ENCODE measurements at places on chromosomes 7 and 10. TPM values are rescaled to one million over a fixed set of nuclear protein-coding genes. Genes with fewer than 3 reads are reported as not detected.

Gene ACTL6B
- total RNA-seq, result 2.4 TPM

- peaks cover 14% of the 10 kb centered on the region for H3K27me3 ChIP-seq
- H3K36me3 ChIP-seq, result no peaks in the 10 kb centered on the region
- H3K4me3 ChIP-seq, result no peak overlapping the region
- H3K27ac ChIP-seq, result no peak overlapping the region
- H3K4me1 ChIP-seq, result peaks cover 5% of the 10 kb centered on the region
Measured at GRCh38 chr7:157721468-157722136, 384.8 kb downstream of the DNAJB6 start.

DNA sequence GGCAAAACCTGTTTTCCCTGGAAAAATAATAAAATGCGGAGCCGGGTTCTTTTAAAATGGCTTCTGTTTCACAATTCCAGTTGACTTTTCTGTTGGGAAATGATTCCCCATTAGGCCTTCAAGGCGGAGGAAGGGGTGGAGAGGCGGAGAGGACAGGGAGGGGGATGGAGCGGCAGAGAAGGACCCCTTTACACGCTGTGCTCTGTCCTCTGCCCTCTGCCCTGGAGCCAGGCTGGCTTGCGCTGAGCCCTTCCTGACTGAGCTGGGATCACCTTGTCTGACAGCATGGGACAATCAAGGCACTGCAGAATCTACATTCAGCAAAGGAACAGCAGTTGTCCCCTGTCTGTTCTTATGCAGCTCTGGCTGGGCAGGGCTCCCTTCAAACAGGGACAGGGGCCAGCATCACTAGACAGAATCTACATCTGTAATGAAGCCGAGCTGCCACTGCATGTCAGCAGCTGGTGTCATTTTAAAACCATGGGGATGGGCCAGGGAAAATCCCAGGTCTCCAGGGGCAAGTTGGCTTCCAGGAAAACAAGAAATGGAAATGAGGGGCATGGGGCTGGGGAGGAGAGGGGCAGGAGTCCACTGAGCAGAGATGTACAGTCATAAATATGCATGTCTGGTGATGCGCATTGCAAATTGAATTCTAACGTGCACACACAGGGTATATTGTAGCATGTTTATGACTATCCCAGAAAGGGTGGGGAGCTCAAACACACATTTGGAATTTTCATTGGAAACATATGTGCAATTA is 120.0 kb downstream of the MKX start:
- H3K4me1 ChIP-seq, result peaks cover 30% of the 10 kb centered on the region
- H3K27ac ChIP-seq, result no peak overlapping the region
- DNase-seq, result no peak
- H3K36me3 ChIP-seq, result no peaks in the 10 kb centered on the region
- H3K4me3 ChIP-seq, result no peak overlapping the region

Gene CDC14C
- total RNA-seq, result not detected

GRCh38 chr10:114195079-114195478 is 15.9 kb downstream of the TDRD1 start:
- DNase-seq, result no peak
- H3K27ac ChIP-seq, result no peak overlapping the region
- H3K4me1 ChIP-seq, result no peaks in the 10 kb centered on the region
- peaks cover 3% of the 10 kb centered on the region for H3K27me3 ChIP-seq
- no peaks in the 10 kb centered on the region for H3K36me3 ChIP-seq

GRCh38 chr7:110633313-110633712 is 457.6 kb upstream of the LRRN3 start:
- no peak overlapping the region for H3K4me3 ChIP-seq
- H3K27ac ChIP-seq, result no peak overlapping the region
- no peak for DNase-seq
- no peaks in the 10 kb centered on the region for H3K36me3 ChIP-seq

Gene MLXIPL
- 27.8 TPM for total RNA-seq

DNA sequence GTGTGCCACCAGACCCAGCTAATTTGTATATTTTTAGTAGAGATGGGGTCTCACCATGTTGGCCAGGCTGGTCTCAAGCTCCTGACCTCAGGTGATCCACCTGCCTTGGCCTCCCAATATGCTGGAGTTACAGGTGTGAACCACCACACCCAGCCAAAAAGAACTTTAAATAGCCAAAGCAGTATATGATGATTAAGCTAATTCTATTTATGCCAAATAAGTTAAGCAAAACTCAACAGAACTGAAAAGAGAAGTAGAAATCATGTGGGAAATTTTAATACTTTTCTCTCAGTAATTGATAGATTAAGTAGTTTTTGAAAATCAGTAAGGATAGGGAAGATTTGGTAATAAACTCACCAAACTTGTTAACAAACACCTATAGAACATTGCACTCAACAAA is 24.5 kb upstream of the RHEB start:
- H3K4me3 ChIP-seq, result no peak overlapping the region
- H3K27me3 ChIP-seq, result peaks cover 11% of the 10 kb centered on the region
- H3K27ac ChIP-seq, result no peak overlapping the region
- no peak for DNase-seq
- no peaks in the 10 kb centered on the region for H3K36me3 ChIP-seq

Gene TCERG1L
- total RNA-seq, result 4.2 TPM

DNA sequence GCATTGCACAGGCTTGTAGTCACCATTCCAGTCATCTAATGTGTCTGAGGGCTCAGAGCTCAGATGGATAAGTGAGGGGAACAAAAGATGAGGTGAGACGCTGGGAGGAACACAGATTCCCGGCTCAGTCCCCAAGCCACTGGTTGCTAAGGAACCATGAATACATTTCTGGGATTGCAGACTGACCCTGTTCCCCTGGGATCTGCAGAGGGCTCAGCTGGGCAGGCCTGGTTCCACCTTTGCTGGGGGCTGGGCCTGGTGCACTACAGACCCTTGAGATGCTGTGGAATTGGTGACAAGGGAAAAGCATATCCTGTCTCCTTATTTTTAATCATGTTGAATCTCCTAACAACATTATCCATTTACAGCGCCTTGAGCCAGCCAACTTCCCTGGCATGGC is 19.2 kb downstream of the ELFN1 start:
- H3K4me3 ChIP-seq, result no peak overlapping the region
- peaks cover 7% of the 10 kb centered on the region for H3K36me3 ChIP-seq
- no peak overlapping the region for H3K27ac ChIP-seq
- peak; percentile 52 for DNase-seq
- H3K27me3 ChIP-seq, result peaks cover 7% of the 10 kb centered on the region

Gene TRIM73
- 4.2 TPM for total RNA-seq

- no peak overlapping the region for H3K4me3 ChIP-seq
- no peaks in the 10 kb centered on the region for H3K36me3 ChIP-seq
- H3K4me1 ChIP-seq, result peaks cover 4% of the 10 kb centered on the region
- DNase-seq, result no peak
- H3K27me3 ChIP-seq, result peaks cover 41% of the 10 kb centered on the region
Measured at GRCh38 chr7:104814126-104814525, 199.9 kb upstream of the KMT2E start.

Gene PRF1
- not detected for total RNA-seq

GRCh38 chr10:25018703-25019102 is 2.3 kb downstream of the THNSL1 start:
- peaks cover 4% of the 10 kb centered on the region for H3K4me1 ChIP-seq
- no peak overlapping the region for H3K27ac ChIP-seq
- peaks cover 9% of the 10 kb centered on the region for H3K36me3 ChIP-seq
- no peak overlapping the region for H3K4me3 ChIP-seq
- DNase-seq, result no peak
- no peaks in the 10 kb centered on the region for H3K27me3 ChIP-seq

Gene ADAM12
- 5.2 TPM for total RNA-seq

GRCh38 chr7:30905078-30906012 is 6.3 kb upstream of the AQP1 start:
- no peaks in the 10 kb centered on the region for H3K27me3 ChIP-seq
- no peak overlapping the region for H3K4me3 ChIP-seq
- no peak overlapping the region for H3K27ac ChIP-seq
- no peaks in the 10 kb centered on the region for H3K36me3 ChIP-seq
- DNase-seq, result no peak

GRCh38 chr7:7919449-7919945 is 49.1 kb upstream of the GLCCI1 start:
- peaks cover 12% of the 10 kb centered on the region for H3K4me1 ChIP-seq
- no peaks in the 10 kb centered on the region for H3K36me3 ChIP-seq
- DNase-seq, result no peak
- no peaks in the 10 kb centered on the region for H3K27me3 ChIP-seq
- no peak overlapping the region for H3K27ac ChIP-seq

DNA sequence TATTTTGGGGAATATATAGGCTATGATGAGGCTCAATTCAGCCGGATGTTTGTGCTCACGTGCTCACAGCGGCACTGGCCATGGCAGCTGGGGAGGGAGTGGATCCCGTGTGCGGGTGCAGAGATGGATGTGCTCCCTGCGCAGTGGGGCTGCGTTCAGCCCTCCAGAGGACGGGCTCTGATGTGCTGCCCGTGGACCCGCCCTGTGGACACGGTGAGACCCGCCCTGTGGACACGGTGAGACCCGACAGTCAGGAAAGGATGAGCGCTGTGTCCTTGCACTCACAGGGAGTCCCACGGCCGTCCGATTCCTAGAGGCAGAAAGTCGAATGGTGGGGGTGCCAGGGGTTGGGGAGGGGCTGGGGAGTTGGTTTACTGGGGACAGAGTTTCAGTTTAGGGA is 89.0 kb downstream of the DNAJB6 start:
- no peaks in the 10 kb centered on the region for H3K27me3 ChIP-seq
- DNase-seq, result no peak
- H3K4me1 ChIP-seq, result no peaks in the 10 kb centered on the region

- H3K27me3 ChIP-seq, result peaks cover 4% of the 10 kb centered on the region
- no peaks in the 10 kb centered on the region for H3K4me1 ChIP-seq
- DNase-seq, result no peak
- no peaks in the 10 kb centered on the region for H3K36me3 ChIP-seq
- no peak overlapping the region for H3K4me3 ChIP-seq
Measured at GRCh38 chr7:141342621-141343408, 208.4 kb upstream of the AGK start.

Gene AP4M1
- 28.5 TPM for total RNA-seq

Gene IMPDH1
- total RNA-seq, result 42.2 TPM

Gene RELN
- 17.5 TPM for total RNA-seq

Gene GNAT3
- 0.70 TPM for total RNA-seq

- H3K4me3 ChIP-seq, result no peak overlapping the region
- DNase-seq, result no peak
- no peak overlapping the region for H3K27ac ChIP-seq
- no peaks in the 10 kb centered on the region for H3K4me1 ChIP-seq
Measured at GRCh38 chr7:132527467-132528410, 48.5 kb downstream of the PLXNA4 start.

Gene RNF133
- total RNA-seq, result 0.22 TPM

DNA sequence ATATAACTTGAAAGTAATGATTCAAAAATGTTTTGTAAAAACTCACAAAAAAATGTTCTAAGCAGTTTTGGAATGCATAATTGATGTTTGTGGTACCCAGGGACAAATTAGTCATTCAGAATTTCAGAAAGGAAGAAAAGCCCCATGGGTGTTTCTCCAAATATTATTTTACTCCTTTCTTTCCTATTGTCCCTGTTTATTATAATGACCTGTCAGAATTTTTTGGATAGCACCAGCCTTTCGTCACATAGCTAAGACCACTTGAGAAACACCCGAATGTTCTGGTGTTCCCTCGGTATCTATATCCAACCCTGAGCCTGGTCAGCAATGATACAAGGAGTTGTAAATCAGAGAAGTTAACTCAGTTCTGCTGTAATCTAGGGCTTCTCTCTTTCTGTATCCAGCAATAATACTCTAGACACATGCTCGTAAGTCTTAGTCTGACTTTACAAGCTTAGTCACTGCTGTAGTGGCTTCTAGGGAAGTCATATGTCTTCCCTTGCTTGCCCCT is 64.8 kb upstream of the MEOX2 start:
- DNase-seq, result no peak
- H3K36me3 ChIP-seq, result no peaks in the 10 kb centered on the region
- peaks cover 12% of the 10 kb centered on the region for H3K4me1 ChIP-seq
- no peak overlapping the region for H3K4me3 ChIP-seq
- no peaks in the 10 kb centered on the region for H3K27me3 ChIP-seq

- no peak overlapping the region for H3K4me3 ChIP-seq
- H3K36me3 ChIP-seq, result no peaks in the 10 kb centered on the region
- H3K27me3 ChIP-seq, result peaks cover 63% of the 10 kb centered on the region
- no peak overlapping the region for H3K27ac ChIP-seq
- H3K4me1 ChIP-seq, result peaks cover 13% of the 10 kb centered on the region
Measured at GRCh38 chr10:43692051-43692825, 43.6 kb upstream of the ZNF32 start.

GRCh38 chr10:130938051-130938450 is 373.5 kb downstream of the TCERG1L start:
- H3K27me3 ChIP-seq, result peaks cover 12% of the 10 kb centered on the region
- no peaks in the 10 kb centered on the region for H3K36me3 ChIP-seq
- H3K4me1 ChIP-seq, result peaks cover 20% of the 10 kb centered on the region
- DNase-seq, result no peak
- H3K27ac ChIP-seq, result no peak overlapping the region

Gene VIPR2
- total RNA-seq, result 0.31 TPM

- H3K36me3 ChIP-seq, result no peaks in the 10 kb centered on the region
- no peaks in the 10 kb centered on the region for H3K27me3 ChIP-seq
- H3K4me3 ChIP-seq, result no peak overlapping the region
- DNase-seq, result no peak
- peaks cover 11% of the 10 kb centered on the region for H3K4me1 ChIP-seq
- H3K27ac ChIP-seq, result no peak overlapping the region
Measured at GRCh38 chr10:63801166-63801565, 280.0 kb downstream of the REEP3 start.

Gene PTPRN2
- 16.2 TPM for total RNA-seq

Gene HOXA5
- 55.0 TPM for total RNA-seq

- DNase-seq, result peak; percentile 87
- no peak overlapping the region for H3K27ac ChIP-seq
- H3K27me3 ChIP-seq, result no peaks in the 10 kb centered on the region
- peaks cover 33% of the 10 kb centered on the region for H3K4me1 ChIP-seq
- peaks cover 3% of the 10 kb centered on the region for H3K36me3 ChIP-seq
Measured at GRCh38 chr7:139645572-139646523, 122.4 kb downstream of the CLEC2L start.

DNA sequence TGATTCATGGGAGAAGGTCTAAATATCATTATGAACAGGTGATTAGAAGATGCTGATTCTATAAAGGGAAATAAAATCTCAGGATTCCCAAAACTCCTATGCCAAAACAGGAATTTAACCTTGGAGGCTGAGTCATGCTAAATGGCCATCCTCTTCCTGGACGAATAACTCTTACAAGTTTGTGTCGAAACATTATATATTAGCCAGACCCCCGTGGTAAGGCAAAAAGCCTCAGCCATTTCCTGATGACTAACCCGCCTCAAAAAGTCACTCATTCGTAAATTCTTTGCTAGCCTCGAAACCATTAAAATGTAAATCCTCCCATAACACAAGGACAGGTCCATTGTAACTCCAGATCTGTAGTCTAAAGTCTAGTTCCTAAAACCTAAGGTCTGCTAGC is 32.0 kb downstream of the CUL2 start:
- no peaks in the 10 kb centered on the region for H3K4me1 ChIP-seq
- peaks cover 23% of the 10 kb centered on the region for H3K36me3 ChIP-seq
- no peak overlapping the region for H3K27ac ChIP-seq
- no peak overlapping the region for H3K4me3 ChIP-seq
- DNase-seq, result no peak

DNA sequence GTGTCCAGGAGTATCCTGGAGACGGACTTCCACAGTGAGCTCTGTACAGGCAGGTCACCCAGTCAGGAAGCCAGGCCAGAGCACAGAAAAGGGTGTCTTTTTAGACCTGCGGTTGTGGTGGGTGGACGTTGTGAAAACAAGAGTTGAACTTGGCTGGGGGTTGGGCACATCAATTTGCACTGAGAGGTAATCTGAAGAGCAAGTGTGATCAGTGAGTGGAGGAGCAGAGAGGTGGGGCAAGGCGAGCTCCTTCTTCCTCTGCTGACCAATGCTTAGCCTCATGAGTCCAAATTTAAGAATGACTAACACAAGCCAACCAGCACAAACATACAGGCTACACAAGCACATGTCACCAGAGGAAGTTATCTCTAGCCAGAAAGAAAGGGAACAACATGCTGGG is 310.8 kb downstream of the TCERG1L start:
- peaks cover 19% of the 10 kb centered on the region for H3K27me3 ChIP-seq
- no peak for DNase-seq
- H3K27ac ChIP-seq, result no peak overlapping the region
- no peaks in the 10 kb centered on the region for H3K4me1 ChIP-seq

Data from type B pancreatic cell (in vitro differentiated cells).